ENCODE measurements at places on chromosomes 1 and 21. TPM values are rescaled to one million over a fixed set of nuclear protein-coding genes. Genes with fewer than 3 reads are reported as not detected.

The HPDL gene
- 0.23 TPM for total RNA-seq

The GLUL gene
- total RNA-seq, result 314 TPM

The BGLAP gene
- total RNA-seq, result 4.3 TPM

The IPO13 gene
- total RNA-seq, result 30.5 TPM

The HTR6 gene
- total RNA-seq, result not detected

The FMO4 gene
- total RNA-seq, result 2.8 TPM

The RIMKLA gene
- not detected for total RNA-seq

The WNT2B gene
- 0.23 TPM for total RNA-seq

The TTLL10 gene
- not detected for total RNA-seq

The OR2T33 gene
- total RNA-seq, result not detected

The SPRR2F gene
- total RNA-seq, result not detected

The RGS16 gene
- total RNA-seq, result not detected

The CCDC17 gene
- total RNA-seq, result 0.98 TPM

The CTSE gene
- not detected for total RNA-seq

The SLC9C2 gene
- not detected for total RNA-seq

The CELA2B gene
- not detected for total RNA-seq

The PADI3 gene
- 0.06 TPM for total RNA-seq

The CNTN2 gene
- total RNA-seq, result not detected

The RXFP4 gene
- total RNA-seq, result not detected

The TMEM269 gene
- total RNA-seq, result not detected

The CLDN14 gene
- total RNA-seq, result not detected

The PARP1 gene
- total RNA-seq, result 118 TPM

The TAF12 gene
- 32.5 TPM for total RNA-seq

The VASH2 gene
- 3.3 TPM for total RNA-seq

The SAMD13 gene
- 0.98 TPM for total RNA-seq

The KCNA2 gene
- not detected for total RNA-seq

The TENT5C gene
- not detected for total RNA-seq

The PPM1J gene
- total RNA-seq, result 0.32 TPM

The NFIA gene
- total RNA-seq, result 4.6 TPM

The OR6K3 gene
- total RNA-seq, result not detected

The CCDC190 gene
- 13.9 TPM for total RNA-seq

The SELP gene
- not detected for total RNA-seq

The CD1B gene
- total RNA-seq, result not detected

The PTPRU gene
- total RNA-seq, result 86.0 TPM

The RBM34 gene
- total RNA-seq, result 84.4 TPM

The S100A14 gene
- not detected for total RNA-seq

The LCK gene
- not detected for total RNA-seq

The RABIF gene
- total RNA-seq, result 6.6 TPM

The LORICRIN gene
- not detected for total RNA-seq

The THRAP3 gene
- 71.0 TPM for total RNA-seq

The OR2L3 gene
- total RNA-seq, result not detected

The TEDDM1 gene
- total RNA-seq, result not detected

The MLLT11 gene
- 16.9 TPM for total RNA-seq

The PRKAA2 gene
- 0.92 TPM for total RNA-seq

The TAS1R3 gene
- not detected for total RNA-seq

The C1orf141 gene
- not detected for total RNA-seq

The MTR gene
- 22.6 TPM for total RNA-seq

The S100A5 gene
- 1.3 TPM for total RNA-seq

The ADGRB2 gene
- 22.6 TPM for total RNA-seq

The ADGRL4 gene
- total RNA-seq, result 2.0 TPM

The VHLL gene
- not detected for total RNA-seq

The SPRR2E gene
- not detected for total RNA-seq

The TFB2M gene
- 19.0 TPM for total RNA-seq

Data from LHCN-M2 (cell line).